Chondrocyte (in vitro differentiated cells): ENCODE measurements at places on chromosomes 5 and 9.

GRCh38 chr5:173670130-173670651 is 53.7 kb upstream of the BOD1 start:
- DNase-seq, result no peak

- no peak for DNase-seq
Measured at GRCh38 chr9:126144196-126144595, 182.4 kb upstream of the MVB12B start.

- no peak for DNase-seq
Measured at GRCh38 chr5:156778139-156778706, 71.9 kb upstream of the PPP1R2B start.

DNA sequence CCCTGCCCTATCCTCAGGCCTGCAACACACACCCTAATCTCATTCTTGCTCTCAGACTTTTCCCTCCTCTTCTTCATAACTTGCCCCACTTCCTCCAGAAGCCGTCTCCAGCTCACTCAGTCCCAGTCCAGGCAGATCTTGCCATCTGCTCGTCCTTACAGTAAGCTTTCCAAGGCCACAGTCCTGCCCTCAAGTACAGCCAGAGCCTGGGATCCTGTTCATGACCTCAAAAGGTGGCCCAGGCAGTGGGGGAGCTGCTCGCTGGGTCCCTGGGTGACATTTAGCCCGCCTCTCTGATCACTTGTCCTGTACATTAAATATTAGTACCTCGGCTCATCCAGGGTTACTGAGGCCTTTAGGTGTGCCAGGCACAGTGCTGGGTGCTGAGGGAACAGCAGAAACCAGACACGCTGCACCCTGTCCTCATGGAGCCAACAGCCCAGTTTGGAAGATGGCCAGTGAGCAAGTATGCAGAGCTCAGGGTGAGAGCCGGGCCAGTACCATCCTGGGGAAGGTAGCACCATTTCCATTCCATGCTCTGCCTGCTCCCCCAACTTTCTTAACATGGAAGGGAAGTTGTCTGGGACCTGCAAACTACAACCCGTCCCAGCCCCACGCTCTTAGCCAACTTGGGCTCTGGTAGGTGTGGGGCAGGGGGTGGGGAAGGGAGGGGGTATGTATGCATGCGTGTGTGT is 100.4 kb downstream of the C5orf15 start:
- DNase-seq, result no peak

- DNase-seq, result no peak
Measured at GRCh38 chr9:77899679-77900354, 131.8 kb downstream of the GNAQ start.

- no peak for DNase-seq
Measured at GRCh38 chr5:125715216-125715615, 708.0 kb upstream of the GRAMD2B start.

GRCh38 chr5:126872561-126873354 is 95.8 kb downstream of the LMNB1 start:
- no peak for DNase-seq

- no peak for DNase-seq
Measured at GRCh38 chr9:90979138-90979551, 177.5 kb downstream of the SYK start.

DNA sequence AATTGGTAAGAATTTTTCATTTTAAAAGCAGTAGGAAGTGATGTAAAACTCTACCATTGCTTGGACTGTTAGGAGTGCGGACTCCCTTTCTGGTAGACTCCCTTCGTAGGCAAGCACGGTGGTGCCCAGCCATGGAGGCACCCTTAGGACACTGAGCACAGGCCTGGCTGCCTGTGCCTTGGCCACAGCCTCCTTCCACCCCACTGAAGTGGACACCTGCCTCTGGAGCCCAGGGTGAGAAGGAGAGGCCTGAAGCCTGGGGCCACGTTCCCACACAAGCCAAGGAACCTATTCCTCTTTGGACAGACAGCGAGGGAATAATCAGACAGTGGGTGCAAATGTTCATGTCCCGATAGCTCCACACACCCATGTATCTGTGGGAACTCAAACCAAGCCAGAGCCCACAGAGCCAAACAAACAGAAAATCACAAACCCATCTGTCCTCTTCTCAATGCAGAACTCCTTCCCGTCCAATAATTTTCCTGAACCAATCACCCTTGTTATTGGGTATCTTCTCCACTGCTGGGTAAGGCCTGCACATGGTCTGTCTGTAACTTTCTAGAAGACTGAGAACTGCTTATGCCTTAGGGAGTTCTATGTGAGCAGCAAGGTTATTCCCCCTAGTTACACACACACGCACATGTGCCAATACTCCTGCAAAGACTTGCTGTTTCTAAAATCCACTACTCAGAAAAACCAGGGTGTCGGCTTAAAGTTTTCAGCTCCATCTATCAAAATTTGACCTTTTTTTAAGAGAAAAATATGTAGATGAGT is 45.2 kb downstream of the UBE2QL1 start:
- DNase-seq, result no peak

- no peak for DNase-seq
Measured at GRCh38 chr5:91141642-91142041, 241.5 kb downstream of the ARRDC3 start.

DNA sequence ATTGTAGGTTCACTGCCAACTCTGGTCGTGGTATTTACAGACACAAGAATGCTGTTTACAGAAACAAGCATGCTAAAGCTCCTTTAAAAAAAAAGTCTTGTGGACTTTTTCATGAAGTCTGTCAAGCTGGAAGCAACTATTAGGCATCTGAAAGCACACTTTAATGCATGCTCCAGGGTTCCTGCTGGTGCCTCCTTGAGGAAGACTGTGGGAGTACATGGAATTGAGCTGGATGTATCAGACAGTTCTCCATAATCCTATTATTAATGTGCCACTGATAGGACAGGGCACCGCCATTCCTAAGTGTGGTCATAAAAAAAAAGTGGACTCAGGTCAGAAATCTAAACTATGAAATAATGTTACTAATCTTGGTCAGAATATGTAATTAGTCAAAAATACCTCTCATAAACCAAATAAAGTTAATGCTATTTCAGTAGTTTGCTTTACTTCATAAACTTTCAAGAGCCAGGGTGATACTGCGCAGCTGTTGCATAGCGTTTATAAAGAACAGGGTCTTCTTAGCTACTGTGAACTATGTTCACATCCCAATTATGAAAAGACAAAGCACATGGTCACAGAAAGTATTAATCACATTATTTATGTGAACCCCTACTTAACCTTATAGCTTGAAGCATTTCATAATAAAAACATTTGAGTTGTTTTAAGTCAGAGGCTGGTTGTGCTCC is 390.8 kb upstream of the PTGER4 start:
- DNase-seq, result no peak

DNA sequence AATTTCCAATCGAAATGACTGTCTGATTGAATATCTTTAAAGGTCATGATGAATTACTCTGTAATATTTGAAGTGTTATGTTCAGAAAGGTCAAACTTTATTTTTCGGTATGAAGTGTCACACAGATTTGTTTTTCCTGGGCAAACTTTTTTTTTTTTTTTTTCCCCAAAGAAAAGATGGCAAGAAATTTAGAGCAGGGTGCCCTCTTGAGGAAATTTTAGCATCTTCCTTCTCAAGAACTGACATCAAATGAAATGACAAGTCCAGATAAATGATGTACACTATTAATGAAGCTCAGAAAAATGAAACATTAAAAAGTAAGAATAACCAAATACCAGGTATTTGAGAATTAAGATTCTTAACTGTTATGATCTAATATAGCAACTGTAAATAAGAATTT is 123.6 kb downstream of the INVS start:
- DNase-seq, result no peak

DNA sequence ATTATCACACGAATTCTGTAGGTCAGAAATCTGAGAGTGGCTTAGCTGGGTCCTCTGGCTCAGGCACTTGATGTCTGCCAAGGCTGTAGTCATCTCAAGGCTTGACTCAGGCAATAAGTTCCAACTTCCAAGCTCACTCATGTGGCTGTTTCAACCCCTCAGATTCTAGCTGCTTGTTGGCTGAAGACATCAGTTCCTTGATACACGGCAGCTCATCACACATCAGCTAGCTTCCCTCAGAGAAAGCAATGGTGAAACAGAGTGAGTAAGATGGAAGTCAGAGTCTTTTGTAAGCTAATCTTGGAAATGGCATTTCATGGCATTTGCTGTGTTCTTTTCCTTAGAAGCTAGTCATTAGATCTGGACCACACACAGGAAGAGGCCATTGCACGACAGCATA is 204.2 kb upstream of the PTGER4 start:
- no peak for DNase-seq

- no peak for DNase-seq
Measured at GRCh38 chr5:141742866-141743851, 61.1 kb upstream of the ARAP3 start.

DNA sequence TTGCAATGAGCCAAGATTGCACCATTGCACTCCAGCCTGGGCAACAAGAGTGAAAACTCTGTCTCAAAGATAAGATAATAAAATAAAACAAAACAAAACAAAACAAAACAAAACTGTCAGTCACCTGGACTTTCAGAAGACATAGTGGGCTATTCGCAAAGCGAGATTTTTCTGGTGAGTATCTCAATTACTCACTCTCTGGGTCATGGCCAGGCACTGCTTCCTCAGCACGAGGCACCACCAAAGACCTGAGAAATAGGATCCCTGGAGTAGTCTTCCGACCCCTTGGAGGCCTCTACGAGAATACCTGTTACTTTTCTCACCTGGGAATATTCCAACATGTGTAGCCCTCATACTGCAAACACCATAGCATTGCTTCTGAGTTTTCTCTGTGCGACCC is 201.7 kb upstream of the ZNF618 start:
- no peak for DNase-seq

DNA sequence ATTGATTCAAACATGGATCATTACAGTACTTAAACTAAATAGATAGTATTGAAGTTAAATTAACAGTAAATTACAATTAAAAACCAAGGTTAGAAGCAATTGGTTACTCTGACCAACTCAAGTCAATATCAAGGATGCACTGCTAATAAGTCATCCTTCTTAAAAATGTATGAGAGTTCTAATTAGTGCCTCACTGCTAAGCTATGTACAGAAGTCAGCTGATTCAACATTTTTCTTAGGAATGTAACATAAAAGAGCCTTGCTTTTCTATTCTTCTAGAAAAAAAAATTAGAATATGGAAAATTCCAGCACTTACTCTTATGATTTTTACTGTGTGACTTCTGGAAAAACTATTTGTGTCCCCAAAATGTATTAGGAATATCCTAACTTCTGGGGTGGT is 75.7 kb upstream of the FBN2 start:
- no peak for DNase-seq

DNA sequence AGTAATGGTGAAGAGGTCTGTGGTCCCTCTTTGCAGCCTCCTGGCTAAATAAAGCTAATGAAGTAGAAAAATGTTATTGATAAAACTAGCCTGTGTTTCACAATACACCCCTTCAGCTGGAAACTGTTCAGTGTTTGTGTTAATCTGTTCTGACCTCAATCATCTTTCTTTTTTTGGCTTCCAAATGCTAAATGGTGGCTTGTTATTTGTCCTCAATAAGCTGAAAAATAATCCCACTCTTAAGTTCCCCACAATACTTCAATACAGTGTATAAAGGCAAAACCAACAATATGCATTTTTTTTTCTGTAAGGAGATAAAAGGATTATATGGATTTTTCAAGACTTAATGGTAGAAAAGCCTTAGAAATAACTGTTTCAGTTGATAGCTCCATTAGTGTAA is 560.5 kb downstream of the TUSC1 start:
- no peak for DNase-seq

DNA sequence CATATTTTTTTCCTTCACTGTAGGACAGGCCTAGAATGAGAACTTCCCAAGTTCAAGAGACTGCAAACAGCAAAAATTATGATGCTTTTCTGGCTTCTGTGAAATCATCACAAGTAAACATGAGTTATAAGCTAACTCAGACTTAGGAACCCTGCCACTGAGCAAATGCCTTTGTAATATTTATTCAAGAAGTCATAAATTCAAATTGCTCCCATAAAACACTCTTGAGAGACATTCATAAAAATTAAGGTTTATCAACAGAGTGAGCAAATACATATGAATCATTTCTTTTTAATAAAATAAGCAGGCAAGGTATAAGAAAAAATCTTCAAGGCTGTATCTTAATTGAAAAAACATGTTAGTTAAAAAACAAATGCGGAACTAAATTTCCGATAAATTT is 124.2 kb downstream of the GNA14 start:
- no peak for DNase-seq

- DNase-seq, result no peak
Measured at GRCh38 chr5:59091965-59092364, 509.1 kb downstream of the RAB3C start.

DNA sequence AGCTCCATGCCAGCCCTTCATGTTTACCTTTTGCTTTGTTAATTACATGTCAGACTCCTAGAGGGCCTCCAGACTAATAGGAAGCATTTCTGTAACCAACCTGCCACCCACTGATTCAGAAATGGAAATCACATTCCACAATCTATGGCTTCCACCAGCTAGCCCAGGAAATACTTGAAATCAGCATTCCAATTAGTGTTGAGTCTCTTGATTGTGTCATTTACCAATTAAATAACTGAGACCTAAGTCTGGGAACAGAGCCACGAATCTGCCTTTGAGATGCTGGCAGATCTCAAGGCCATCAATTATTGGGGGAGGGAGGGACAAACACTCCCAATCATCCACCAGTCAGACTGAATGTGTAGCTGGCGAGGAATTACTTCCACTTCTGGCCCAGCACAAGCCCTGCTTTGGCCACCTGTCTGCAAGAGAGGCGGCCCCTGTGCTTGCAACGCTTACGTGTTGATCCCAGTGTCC is 27.4 kb upstream of the SAP30L start:
- no peak for DNase-seq

GRCh38 chr5:173878224-173878967 is 9.8 kb upstream of the CPEB4 start:
- no peak for DNase-seq

GRCh38 chr9:130696139-130696650 is 2.6 kb downstream of the EXOSC2 start:
- DNase-seq, result no peak

GRCh38 chr5:134095887-134096589 is 18.4 kb upstream of the TCF7 start:
- no peak for DNase-seq

- no peak for DNase-seq
Measured at GRCh38 chr9:85053206-85053786, 383.8 kb downstream of the NTRK2 start.
